Progenitor cell of endocrine pancreas (in vitro differentiated cells): ENCODE measurements at places on chromosomes 16 and 17.

GRCh38 chr17:31788571-31788946 is 70.5 kb downstream of the COPRS start:
- no peak for DNase-seq

GRCh38 chr17:75872434-75873351 is 5.7 kb downstream of the TRIM47 start:
- DNase-seq: no peak

GRCh38 chr17:48335858-48336500 is 94.0 kb downstream of the SKAP1 start:
- no peak for DNase-seq

GRCh38 chr17:1908699-1909309 is 79.0 kb downstream of the RPA1 start:
- peak; percentile 46 for DNase-seq

DNA sequence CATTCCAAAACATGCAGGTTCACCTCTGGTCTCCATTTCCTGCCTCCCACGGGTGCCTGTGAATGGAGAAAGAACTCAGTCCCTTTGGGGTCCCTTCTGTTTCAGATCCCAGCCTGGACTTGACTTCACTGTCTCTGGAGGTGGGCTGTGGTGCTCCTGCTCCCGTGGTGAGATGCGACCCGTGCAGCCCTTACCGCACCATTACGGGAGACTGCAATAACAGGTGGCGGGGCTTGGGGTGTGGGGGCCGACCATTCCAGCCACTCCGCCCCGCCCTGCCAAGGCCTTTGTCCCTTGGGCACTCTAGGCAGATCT is 10.5 kb downstream of the LPO start:
- DNase-seq: no peak

- DNase-seq: no peak
Observed at GRCh38 chr16:24652209-24652712, 77.2 kb upstream of the TNRC6A start.

GRCh38 chr16:88640498-88641247 is 2.3 kb downstream of the IL17C start:
- no peak for DNase-seq

GRCh38 chr17:57602896-57603295 is 142.2 kb downstream of the CCDC182 start:
- DNase-seq: no peak
